ENCODE measurements at places on chromosomes 5 and 9.

GRCh38 chr5:154342211-154342610, 103.6 kb upstream of the SAP30L start:
- no peak for DNase-seq

DNA sequence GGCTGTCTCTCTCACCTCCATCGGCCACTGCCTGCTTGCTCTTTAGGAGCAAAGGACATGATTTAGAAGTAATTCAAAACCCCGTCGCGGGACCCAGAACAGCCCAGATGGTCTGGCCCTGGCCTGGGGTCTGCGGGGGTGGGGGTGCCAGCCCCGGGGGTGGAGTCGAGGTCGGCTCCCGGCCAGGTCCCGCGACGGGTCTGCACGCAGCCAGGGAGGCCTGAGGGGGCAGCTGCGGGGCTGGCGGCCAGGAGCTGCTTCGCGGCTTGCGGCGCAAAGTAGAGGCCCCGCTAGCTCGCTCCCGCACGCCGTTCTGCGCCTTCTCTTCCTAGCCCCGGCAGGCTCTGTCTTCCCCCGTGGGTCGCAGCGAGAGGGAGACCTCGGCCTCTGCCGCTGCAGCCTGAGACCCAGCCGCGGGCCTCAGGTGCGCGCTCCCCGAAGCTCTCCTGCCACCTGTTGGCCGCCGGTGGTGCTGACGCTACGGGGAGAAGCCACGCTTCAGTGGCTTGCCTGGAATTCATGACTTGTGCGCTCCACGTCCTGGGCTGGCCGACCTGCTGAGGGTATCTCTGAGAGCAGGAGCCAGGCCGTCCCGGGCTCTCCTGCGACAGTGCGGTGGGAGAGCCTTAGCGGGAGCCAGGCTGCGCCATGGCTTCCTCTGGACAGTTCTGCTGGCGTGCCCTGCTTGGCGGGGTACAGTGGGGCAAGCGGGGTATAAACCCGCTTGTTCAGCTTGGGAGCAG, 157.2 kb upstream of the PITX1 start:
- DNase-seq, result peak; percentile 57

DNA sequence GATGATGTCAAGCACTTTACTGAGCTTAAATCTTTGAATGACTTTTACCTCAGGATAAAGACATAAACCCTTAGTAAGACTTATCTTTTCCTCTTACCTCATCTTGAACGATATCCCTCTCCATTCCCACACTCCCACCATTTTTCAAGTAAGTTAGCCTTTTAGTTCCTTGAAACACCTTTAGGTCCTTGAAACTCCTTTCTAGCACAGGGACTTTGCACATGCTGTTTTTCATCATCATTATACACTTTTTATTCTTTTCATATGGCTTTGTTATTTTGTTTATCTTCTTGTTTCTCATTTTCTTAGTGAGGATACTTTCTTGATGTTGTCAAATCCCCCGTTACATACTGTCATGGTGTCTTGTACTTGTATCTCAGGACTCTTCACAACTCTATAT, 24.8 kb downstream of the YTHDC2 start:
- no peak for DNase-seq

- DNase-seq, result no peak
These were observed 271.6 kb downstream of the PLK2 start for GRCh38 chr5:58188262-58188651.

DNA sequence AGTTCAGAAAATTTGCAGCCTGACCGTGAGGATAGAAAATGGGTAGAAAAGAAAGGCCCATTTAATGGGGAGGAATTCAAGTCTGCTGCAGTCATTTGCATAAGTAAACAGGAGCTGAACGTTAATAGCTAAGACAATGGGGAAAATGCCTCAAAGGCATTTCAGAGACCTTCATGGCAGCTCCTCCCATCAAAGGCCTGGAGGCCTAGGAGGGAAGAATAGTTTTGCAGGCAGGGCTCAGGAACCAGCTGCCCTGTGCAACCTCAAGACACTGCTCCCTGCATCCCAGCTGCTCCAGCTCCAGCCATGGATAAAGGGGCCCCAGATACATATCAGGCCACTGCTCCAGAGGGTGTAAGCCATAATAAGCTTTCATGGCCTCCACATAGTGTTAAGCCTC, 32.2 kb upstream of the CDH18 start:
- no peak for DNase-seq

- DNase-seq, result no peak
These were observed 24.5 kb upstream of the UBE2QL1 start for GRCh38 chr5:6424110-6424659.
